ENCODE measurements at places on chromosomes 1 and 21.

GRCh38 chr1:58773406-58773840, 10.4 kb downstream of the JUN start:
- DNase-seq: no peak

DNA sequence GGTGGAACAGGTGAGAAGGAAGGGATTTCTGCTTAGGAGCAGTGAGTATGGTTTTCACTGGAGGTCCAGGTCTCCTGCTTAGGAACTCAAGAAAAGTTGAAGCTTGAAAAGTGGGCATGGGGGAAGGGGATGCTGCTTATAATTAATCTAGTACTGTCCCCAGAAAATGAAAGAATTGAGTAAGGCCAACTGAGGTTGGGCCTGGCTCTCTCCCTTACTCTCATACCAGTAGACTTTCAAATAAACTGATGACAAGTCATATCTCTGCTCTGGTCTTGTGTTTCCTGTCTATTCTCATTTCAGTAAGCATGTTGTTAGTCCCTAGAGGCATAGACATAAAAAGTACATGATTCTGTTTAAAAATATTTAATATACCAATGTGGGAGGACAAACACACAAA, 26.4 kb downstream of the CD48 start:
- no peak for DNase-seq

DNA sequence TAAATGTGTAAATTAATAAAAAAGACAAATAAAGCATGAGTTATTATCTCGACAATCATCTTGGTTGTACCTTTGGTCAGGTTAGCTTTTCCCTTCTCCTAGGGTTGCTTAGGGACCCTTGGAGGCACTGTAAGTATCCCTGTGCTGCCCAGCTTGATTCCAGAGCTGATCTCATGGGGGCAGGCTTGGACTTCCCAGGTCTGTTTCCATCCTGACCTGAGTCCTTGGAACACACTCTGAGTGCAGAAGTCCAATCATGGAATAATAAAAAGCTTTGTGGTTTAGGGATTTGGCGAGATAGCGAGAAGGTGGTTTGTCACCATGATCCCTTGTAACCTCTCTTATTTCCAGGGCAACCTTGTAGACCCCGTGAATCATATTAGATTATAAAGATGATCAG, 18.7 kb upstream of the PAPPA2 start:
- no peak for DNase-seq

GRCh38 chr1:77548285-77548684, 134.2 kb downstream of the ZZZ3 start:
- no peak for DNase-seq

Data from NCI-H1048 (cell line).